HS-5 (cell line): ENCODE measurements at places on chromosomes 11 and 22.

DNA sequence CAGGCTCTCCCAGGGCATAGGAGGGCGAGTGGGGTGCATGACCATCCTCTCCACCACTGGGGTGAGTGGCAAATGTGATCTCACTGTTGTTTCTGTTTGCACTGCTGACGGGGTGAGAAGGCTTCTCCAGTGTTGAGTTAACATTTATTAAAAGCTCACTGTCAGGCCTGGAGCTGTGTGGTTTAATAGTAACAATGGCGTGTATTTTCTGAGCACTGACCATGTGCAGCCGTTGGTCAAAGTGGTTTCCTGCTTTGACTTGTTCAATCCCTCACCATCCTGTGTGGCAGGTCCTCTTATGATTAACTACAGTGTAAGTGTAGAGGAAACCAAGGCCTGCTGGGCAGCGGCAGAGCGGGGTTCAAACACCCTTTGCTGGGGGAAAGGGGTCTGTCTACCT lies 4.4 kb downstream of the A4GALT start:
- DNase-seq = no peak

DNA sequence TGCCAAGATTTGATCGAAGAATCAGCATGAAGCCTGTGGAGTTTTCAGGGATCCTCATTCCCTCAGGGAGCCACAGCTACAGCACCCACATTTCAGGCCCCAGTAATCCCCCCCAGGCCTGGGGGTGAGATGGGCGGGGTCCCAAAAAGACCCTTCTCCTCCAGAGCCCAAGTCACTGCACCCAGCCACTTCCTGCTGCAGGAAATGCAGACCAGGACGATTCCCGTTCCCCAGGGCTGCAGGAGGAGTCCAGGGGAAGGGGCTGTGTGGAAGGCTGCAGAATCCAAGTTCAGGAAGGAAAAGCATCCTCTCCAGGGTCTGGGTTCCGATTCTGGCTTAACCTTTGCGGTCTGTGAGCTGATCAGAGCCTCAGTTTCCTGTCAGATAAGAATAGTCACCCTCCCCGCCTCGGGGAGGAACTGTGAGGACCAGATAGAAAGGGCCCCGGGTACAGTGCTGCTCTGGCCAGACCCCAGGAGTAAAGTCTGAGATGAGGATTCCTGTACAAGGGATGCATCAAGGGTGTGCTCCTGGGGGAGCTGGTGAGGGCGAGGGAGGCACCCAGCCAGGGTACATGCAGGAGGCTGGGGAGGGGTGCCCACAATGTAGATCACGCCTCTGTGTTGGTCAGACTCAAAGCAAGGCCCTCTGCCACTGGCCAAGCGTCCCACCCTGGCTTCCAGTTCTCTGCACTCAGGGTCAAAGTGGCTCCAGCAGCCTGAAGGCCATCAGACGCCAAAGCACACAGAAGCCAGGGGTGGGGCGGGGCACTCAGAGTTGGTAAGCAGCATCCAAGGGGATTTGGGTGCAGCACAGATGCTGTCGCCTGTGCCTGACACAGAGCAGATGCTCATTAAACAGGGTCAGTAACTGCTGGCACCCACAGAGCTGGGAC lies 30.1 kb upstream of the TP53I11 start:
- no peak for DNase-seq

DNA sequence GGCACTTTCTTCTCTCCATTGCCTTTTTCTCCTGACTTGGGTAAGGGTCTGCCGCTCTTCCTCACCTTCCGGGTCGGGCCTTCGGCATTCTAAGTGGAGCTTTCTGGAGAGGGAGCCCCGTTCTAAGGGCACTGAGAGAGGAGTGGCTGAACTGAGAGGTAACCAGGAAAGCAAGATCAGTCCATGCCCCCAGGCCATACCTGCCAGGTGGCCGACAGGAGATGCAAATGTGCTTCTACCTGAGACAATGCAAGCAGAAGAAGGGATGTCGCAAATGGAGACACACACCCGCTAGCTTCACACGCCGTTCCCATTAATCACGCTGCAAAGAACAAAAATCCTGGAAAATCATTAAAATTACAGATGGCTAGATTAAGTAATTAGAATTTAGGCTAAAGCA lies 156.4 kb upstream of the TBCEL start:
- no peak for DNase-seq

DNA sequence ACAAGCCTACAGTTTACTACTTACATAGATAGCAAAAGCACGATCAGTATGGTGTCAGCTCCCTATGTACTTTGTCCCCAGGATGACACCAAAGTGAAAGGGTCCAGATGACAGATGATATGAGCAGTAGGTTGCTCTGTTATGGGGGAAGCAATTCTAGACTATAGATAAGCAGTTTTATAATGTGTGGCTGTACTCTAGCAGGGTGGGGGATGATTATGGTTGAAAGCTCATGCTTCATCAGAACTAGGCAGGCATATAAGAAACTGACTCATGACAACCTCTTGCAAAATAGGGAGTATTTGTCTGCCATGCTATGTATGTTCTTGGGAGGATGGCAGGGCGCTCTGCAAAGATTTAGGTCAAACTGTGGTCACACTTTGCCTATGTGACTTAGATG lies 158.2 kb upstream of the ZBED5 start:
- DNase-seq = no peak

DNA sequence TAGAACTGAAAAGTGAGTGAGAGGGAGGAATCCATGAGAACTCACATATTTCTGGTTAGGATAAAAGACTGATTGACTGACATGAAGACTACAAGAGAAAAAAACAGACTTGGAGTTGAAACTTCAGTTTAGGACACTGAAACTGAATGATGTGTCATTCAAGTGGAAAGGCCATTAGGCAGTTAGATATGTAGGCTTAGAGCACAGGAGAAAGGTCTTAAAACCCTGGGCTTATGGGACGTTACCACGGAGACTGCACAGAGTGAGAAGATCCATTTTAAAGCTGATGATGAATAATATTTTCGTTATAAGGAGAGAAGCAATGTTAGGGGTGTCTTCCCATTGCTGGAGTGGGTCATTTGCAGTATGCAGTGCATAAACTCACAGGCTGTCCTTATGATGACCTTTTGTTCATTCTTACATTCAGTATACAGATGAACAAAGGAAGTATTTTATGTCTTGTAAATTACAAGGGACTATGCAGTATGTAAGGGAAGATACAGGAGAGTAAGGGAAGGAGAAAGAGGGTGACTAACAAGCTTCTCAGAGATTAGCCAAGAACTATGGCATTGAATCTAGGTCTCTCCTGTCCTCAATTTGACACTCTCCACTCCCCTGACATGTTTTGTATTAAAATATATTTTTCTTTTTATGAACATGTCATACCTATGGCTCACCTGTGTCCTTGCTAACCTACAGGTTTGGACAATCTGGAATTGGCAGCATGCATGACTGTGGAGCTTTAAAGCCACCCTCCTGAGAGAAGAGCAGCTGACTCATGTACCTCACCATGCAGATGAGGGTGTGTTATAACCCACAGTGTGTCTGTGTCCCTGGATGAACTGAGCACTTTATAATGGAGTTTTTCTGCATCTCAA lies 63.7 kb downstream of the MAML2 start:
- no peak for DNase-seq

GRCh38 chr22:43396934-43397457 lies 14.8 kb upstream of the MPPED1 start:
- no peak for DNase-seq

GRCh38 chr11:13221722-13222121 lies 55.9 kb upstream of the BMAL1 start:
- no peak for DNase-seq

GRCh38 chr11:1669546-1670218 lies 27.3 kb upstream of the KRTAP5-6 start:
- DNase-seq = no peak

GRCh38 chr22:20130319-20130718 lies 1.3 kb upstream of the ZDHHC8 start:
- no peak for DNase-seq

- DNase-seq = no peak
Measured at GRCh38 chr11:2525166-2525861, 80.5 kb downstream of the KCNQ1 start.

GRCh38 chr11:9330387-9331384 lies 16.3 kb upstream of the TMEM41B start:
- peak; percentile 98 for DNase-seq

DNA sequence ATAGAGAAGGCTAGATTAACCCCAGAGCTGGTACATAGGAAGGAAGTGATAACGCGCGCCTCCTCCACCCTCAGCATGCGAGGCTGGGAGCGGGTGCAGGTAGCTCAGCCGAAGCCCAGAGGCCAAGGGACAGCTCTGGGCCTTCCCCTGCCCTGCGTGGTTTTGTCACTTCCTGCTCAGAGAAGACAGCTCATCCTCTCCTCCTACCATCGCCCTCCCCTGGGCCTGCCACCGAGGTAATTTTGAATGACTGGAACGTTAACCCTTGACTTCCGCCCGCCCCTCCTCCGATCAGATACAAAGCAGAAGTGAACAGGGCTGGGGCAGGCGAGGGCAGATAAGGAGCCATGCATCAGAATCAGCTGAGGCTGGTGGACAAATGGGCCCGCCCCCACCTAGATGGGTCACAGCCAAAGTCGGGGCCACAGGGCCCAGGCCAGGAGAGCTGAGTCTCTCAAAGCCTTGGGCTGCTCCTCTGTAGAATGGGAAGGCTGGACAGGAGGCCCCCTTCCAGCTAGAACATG lies 1.6 kb downstream of the RAC2 start:
- DNase-seq = no peak

GRCh38 chr11:8786933-8787332 lies 104.3 kb downstream of the RPL27A start:
- no peak for DNase-seq

- DNase-seq = no peak
Measured at GRCh38 chr11:84763931-84764330, 863.2 kb downstream of the DLG2 start.

DNA sequence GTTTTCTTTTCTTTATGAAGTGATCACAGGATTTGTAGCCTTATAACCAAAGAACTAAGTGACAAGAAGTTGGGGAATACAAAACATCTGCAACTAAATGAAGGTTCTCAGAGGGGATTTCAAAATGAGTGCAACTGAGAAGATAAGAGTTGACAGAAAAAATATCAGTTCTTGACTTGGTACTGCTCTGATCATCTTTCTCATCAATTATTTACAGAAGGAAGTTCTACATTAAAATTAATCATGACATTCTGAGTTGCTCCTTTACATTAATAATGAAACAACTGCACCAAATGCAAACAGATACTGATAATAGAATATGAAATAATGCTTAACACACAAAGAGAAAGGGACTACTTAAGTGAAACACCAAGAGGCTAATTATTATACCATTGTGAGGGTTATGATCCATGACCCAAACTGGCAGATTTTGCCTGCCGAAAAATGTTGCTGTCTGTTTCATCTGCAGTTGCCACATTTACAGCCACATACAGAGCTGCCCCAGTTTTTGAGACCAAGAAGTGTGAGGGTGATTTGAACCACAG lies 561.9 kb upstream of the ANO5 start:
- DNase-seq = no peak

DNA sequence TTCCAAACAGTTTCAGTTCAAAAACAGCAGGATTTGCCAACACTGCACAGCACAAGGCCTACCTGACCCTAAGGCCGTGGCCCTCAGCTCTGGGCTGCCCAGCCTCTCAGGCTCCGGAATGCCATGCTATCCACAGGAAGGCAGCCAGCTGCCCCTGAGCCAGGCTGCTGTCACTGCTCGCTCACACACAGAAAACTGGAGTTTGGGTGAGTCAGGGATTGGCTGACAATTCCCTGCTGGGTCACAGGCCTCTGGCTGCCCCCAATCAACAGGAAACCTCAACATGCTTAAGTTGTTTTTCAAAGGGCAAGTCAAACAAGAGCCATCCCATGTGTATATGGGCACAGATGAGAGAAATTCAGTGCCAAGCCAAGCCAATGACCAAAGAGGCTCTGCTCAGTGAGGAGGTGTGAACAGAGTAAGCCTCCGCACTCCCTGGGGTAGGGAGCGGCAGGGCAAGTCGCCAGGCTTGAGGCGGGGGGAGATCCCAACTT lies 50.2 kb downstream of the RPL27A start:
- peak; percentile 72 for DNase-seq

DNA sequence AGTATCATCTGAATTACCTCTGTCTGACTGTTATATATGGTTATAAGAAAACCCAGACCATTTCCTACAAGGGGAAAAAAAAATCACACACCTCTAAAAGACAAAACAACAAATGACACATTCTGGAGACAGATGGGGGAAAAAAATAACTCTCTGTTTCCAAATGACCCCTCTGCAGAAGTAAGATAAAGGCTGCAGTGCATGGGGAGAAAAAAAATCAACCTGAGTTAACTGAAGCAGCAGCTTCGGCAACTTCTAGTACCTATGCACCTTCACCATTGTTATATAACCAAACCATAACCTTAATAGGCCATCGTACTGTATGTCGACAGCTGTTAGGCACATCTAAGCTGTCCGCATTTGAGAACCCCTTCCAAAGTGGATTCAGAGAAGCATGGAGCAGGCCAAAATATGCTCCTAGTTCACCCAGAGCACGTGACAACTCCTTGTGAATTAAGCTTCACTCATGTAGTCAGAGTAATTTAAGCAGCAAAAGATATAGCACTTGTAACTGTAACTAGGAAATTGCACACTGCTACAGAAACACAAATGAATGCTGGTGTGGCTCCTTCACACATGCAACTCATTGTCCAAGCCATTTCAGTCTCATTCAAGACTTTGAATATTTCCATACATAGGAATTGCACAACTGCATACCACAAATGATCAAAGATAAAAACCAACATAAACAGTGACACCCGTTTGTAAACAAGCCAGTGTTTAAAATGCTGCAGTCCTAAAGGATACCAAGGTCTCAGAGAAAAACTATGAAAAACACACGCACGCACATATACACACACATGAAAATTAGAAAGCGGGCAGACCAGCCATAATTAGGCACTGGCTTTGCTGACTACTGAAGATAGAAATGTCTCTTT lies 2.7 kb downstream of the SIK3 start:
- DNase-seq = no peak
